ENCODE measurements at places on chromosomes 12 and 14.
A peak's percentile ranks its signal among the peaks of the same experiment; 100 is the strongest.

- no peak for DNase-seq
Observed at GRCh38 chr12:111149299-111149698, 219.6 kb downstream of the PHETA1 start.

GRCh38 chr12:49131894-49132461 lies 783 bp upstream of the TUBA1B start:
- peak; percentile 60 for DNase-seq

GRCh38 chr14:80080601-80081000 lies 130.7 kb downstream of the DIO2 start:
- no peak for DNase-seq

- no peak for DNase-seq
Observed at GRCh38 chr12:66590275-66590985, 88.4 kb downstream of the GRIP1 start.
